ENCODE measurements at places on chromosomes 2 and 18. TPM values are rescaled to one million over a fixed set of nuclear protein-coding genes. Genes with fewer than 3 reads are reported as not detected.

RAD51AP2 gene
- total RNA-seq: not detected

ZNF892 gene
- total RNA-seq: 4.5 TPM

ANKRD30B gene
- 0.55 TPM for total RNA-seq

COL4A3 gene
- total RNA-seq: 0.25 TPM

PROKR1 gene
- total RNA-seq: not detected

ZNF638 gene
- total RNA-seq: 114 TPM

PSMA8 gene
- total RNA-seq: not detected

SLC9A4 gene
- total RNA-seq: not detected

SNORC gene
- total RNA-seq: 1.2 TPM

UGT1A4 gene
- total RNA-seq: not detected

IL36RN gene
- total RNA-seq: not detected

LHCGR gene
- not detected for total RNA-seq

DQX1 gene
- total RNA-seq: 0.11 TPM

SERPINB13 gene
- total RNA-seq: not detected

PFN4 gene
- 0.62 TPM for total RNA-seq

BCL11A gene
- 0.37 TPM for total RNA-seq

CAPN14 gene
- total RNA-seq: 0.12 TPM

CNGA3 gene
- not detected for total RNA-seq

ABCB11 gene
- not detected for total RNA-seq

RMC1 gene
- total RNA-seq: 37.8 TPM

TRIM43 gene
- not detected for total RNA-seq

DLX1 gene
- total RNA-seq: not detected

UGT1A3 gene
- total RNA-seq: not detected

TRABD2A gene
- total RNA-seq: 2.5 TPM

HS6ST1 gene
- total RNA-seq: 11.9 TPM

SEPTIN10 gene
- 110 TPM for total RNA-seq

ITGA6 gene
- 263 TPM for total RNA-seq

LRRC30 gene
- total RNA-seq: not detected

SLC30A3 gene
- 0.87 TPM for total RNA-seq

PLCL1 gene
- total RNA-seq: 1.9 TPM

NOL4 gene
- total RNA-seq: not detected

C2orf92 gene
- 2.5 TPM for total RNA-seq

CDC42EP3 gene
- 26.0 TPM for total RNA-seq

SKOR2 gene
- total RNA-seq: not detected

KCNS3 gene
- total RNA-seq: 9.6 TPM

IL36A gene
- total RNA-seq: not detected

MAL gene
- total RNA-seq: not detected

HEATR5B gene
- 24.1 TPM for total RNA-seq

PTPN2 gene
- total RNA-seq: 24.2 TPM
